SIG-M5 (cell line): ENCODE measurements at places on chromosomes 16 and 17.

DNA sequence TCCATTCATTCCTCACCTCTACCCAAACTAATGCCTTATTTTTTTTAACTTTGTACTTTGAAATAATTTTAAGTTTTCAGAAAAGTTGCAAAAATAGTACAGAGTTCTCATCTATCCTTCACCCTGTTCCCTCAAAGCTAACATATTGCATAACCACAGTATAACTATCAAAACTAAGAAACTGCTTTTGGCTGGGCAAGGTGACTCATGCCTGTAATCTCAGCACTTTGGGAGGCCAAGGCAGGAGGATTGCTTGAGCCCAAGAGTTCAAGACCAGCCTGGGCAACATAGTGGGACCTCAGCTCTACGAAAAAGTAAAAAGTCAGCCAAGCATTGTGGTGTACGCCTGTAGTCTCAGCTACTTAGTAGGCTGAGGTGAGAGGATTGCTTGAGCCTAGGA lies 147.7 kb downstream of the SKAP1 start:
- DNase-seq, result no peak

- DNase-seq, result no peak
Observed at GRCh38 chr16:20612551-20613480, 36.6 kb upstream of the ACSM2B start.

- DNase-seq, result no peak
Observed at GRCh38 chr17:63444457-63444856, 1.6 kb downstream of the CYB561 start.

DNA sequence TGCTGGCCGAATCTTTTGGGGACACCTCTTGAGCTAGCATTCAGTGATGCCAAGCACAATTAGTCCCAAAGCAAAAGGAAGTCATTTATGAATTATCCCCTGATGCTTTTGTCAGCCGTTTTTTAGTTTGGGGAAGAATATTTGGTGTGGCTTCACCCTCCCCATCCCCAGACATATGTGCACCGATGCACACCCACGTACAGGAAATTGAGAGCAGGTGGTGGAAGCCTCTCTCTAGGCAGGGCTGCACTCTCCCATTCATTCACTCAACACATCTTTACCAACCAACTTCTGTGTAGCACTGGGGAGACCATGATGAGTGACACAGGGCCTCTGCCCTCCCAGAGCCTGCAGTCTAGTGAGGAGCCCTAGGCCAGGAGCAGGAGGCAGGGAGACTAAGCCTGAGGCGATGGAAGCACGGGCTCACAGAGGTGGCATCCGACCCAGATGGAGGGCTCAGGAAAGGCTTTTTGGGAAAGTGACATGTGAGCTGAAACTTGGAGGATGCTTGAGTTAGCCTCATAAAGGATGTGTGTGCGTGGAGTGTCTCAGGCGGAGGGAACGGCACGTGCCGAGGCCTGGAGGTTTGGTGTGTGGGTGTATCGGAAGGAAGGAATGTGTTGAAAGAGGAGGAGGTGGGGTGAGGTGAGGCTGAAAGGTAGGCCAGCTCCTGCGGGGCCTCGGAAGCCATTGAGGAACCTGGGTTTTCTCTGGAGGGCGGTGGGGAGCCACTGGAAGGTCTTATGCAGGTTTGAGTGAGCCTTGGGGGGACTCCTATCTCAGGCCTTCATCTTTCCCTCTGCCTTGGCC lies 43.8 kb downstream of the PSME3IP1 start:
- DNase-seq, result no peak

DNA sequence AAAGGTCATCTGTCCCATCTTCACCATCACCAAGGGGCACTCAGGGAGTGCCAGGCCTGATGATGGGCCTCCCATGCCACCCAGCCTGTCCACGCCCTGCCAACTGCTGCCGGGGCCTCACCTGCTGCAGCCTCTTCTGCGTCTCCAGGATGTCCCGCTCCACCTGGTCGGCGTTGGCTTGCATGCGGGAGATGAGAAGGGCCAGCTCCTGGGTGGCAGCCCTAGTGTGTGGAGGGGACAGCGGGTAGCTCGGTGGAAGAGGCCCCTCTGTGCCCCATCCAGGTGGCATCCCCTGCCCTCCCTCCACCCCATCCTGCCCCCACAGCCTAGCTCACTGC lies 3.2 kb downstream of the EVPL start:
- no peak for DNase-seq

DNA sequence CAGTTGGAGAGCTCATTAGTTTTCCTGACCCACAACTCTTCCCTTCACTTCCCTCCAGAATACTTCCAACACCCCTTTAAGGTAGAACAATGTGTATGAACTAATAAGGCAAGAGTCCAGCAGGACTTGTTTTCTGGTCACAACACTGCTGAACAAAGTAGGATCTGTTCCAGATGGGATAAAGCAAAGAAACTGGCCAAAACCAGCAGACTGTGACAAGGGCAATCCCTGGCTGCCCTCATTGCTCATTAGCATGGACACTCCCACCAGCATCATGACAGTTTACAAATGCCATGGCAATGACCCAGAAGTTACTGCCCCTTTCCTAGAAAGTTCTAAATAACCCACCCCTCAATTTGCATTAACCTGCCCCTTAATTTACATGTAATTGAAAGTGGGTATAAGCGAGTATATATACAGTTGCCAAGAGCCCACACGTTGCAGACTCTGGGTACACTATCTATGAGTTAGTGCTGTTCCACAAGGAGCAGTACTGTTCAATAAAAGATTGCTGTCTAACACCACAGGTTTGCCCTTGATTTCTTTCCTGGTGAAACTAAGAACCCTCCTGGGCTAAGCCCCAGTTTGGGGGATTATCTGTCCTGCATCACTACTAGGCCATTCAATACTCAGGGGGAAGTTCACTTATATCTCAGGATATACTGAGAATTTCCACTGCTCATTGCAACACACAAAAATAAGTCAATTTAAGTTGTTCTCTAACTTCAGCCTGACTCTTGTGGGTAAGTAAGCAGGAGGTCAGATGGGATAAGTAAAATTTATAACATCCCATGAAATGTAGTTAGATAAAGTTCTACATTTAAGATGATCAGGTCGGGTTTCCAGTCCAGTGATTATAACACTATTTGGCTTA lies 82.3 kb downstream of the SSH2 start:
- no peak for DNase-seq

DNA sequence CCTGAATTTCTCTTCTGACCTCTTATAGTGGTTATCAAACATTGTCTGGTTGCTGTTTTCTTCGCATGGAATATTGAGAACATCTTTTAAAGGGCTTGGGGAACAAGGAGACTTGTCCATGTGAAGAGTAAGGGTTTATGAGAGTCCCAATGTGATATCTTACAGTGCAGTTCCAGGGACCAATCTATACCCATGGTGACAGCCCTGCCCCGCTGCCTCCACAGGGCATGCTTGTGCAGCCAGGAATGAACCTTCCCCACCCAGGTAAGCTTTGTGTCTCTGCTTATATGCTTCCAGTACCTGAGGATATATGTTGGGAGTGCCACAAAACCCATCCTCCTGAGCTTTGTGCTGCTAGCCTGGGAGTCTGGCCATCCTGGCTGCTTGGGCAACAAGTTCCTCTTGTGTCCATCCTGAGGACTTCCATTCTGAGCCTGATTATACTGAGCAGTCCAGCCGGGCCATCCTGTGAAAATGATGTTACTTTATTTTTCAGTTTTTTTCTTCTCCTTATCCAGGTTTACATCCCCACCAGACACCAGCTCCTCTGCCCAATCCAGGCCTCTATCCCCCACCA lies 9.5 kb upstream of the RAPGEFL1 start:
- no peak for DNase-seq

- DNase-seq, result no peak
Observed at GRCh38 chr16:381012-381788, 578 bp downstream of the PGAP6 start.

DNA sequence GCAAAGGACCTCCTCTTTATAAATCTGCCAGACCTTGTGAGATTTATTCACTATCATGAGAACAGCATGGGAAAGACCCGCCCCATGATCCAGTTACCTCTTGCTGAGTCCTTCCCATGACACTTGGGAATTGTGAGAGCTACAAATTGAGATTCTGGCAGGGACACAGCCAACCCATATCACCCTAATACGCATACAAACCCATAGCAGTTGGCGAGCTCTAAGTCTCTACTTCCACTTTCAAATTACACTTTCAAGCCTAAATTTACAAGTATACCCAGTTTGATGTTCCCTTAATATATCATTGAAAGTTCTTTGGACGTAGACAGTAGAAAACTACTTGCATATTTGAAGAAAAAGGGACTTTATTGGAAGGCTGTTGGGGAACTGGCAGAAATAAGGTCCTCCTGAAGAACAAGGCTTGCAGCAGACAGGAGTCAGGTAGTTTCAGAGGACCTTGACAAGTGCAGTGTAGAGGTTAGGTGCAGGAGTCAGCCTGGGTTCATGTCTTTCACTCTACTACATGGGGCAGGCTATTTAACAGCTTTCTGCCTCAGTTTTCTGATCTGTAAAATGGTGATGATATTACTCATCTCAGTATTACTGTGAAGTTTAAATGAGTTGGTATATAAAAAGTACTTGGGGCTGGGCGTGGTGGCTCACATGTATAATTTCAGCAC lies 107.9 kb upstream of the EEF2KMT start:
- DNase-seq, result no peak

GRCh38 chr17:56653877-56654276 lies 60.4 kb downstream of the NOG start:
- DNase-seq, result no peak

DNA sequence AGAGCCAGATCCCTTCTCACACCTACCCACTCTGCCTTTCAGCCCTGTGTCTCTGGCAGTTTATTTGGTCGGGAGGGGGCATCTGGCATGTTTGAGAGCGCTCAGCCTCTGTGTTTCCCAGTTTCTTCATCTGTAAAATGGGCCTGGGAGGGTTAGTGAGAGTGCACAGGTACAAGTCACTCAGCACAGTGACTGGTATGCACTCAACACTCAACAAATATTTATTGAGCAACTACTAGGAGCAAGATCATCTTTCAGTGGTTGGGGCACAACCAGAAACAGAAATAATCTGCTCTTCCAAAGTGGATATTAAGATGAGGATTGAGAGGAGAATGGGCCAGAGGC lies 13.7 kb upstream of the SRCIN1 start:
- DNase-seq, result no peak

GRCh38 chr17:67440277-67441051 lies 63.4 kb downstream of the PITPNC1 start:
- DNase-seq, result no peak

DNA sequence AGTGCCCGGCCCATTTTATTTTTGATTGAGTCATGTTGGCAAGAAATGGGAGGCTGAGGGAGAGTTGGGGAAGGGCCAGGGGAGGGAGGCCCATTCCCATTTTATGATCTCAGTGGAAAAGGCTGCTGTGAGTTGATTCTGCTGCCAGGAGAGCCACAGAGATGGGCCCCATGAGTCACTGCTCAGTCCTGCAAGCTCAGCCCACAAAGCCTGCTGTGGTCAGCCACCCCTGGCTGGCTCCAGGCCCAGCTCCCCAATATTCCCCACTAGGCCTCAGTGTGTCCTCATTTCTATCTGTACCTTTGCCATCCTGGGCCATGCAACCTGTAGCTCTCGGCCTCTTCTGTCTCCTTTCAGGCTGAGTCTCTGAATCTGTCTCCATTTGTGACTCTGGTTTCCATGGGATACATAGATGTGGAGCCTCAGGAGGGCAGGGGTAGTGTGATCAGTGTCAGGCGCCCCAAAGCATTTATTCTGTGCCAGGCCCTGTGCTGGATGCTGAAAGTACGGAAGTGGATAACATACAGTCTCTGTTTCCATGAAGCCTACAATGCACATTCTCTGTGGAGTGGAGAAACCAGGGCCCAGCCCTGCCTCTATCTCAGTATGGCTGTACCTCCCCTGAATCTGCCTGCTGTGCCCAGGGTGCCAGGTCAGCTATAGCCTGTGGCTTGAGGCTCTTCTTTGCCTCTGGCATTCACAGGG lies 1.9 kb upstream of the PLEKHG4 start:
- DNase-seq, result no peak

- DNase-seq, result no peak
Observed at GRCh38 chr16:55565086-55565485, 1.4 kb upstream of the CAPNS2 start.

DNA sequence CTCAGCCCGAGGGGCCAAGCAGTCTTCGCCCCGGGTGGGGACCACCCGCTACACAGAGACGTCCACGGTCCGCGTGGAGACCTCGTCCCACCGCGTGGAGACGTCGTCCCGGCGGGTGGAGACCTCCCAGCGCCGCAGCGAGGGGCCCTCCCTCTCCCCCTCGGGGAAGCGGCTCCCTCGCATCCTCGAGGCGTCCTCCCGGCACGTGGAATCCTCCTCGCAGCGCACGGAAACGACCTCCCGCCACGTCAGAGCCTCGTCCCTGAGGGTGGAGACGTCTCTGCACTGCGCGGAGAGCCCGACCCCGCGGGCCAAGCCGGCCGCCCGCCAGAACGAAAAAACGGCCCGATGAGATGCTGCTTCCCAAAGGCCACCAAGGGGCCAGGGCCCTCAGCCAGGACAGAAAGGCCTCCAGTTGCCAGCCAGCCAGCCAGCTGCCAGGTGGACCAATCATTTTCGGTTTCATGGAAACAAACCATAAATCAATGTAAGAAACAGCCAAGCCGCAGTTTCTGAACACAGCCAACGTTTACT lies 424 bp downstream of the C17orf100 start:
- no peak for DNase-seq

- DNase-seq, result no peak
Observed at GRCh38 chr16:88992351-88993165, 15.6 kb upstream of the CBFA2T3 start.

DNA sequence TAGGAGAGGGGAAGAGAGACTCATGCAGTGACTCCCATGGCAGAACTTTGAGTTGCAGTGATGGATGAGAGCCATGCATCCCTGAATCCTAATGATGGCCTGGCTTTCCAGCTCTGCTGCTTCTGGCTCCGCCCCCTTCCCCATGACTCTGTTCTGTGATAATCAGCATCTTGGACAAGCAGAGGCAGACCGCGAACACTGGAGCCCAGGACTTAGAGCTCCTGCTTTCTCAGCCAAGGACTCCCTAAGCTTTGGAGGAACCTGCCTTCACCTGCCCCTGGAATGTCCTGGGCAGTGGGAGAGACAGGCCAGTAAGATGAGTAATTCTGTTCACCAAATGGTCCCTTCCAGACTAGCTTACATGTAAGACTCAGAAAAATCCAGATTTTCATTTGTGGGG lies 12.5 kb downstream of the CCDC92B start:
- DNase-seq, result no peak

DNA sequence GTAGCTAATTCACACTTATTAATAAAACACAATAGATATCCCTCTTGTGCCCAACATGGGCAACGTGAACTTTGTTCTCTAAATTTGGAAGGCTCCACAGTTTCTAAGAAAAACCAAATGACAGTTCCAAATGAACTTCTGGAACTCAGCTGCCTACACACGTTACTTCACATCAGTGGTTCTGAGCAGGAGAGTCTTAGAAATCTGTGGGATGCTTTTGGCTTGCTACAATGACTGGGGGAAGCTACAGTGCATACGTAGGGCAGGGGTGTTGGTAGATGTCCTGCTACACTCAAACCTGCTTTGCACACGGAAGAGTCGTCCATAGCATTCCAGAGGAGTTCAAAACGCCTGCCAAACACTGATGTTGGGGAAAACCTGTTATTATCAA lies 8.0 kb downstream of the TXNDC11 start:
- no peak for DNase-seq

DNA sequence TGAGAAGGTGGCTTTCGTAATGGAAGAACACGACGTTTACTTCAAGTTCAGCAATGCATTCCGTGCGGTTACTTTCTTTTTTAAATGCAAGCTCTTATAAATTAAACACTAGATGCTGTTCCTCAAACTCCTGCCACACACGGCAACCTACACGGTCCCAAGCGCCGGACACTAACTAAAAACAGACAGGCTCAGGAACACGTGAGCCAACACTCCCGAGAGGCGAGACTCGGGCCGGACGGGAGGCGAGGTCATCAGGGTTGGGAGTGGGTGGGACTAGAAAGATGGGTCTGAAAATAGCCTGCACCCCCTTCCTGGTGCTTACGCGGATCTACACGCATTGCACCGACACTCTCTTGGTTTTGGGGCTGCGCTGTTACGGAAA lies 6.4 kb downstream of the CLCN7 start:
- no peak for DNase-seq
